ENCODE measurements at places on chromosomes 5 and 9.

GRCh38 chr5:14330729-14331385, 187.7 kb downstream of the TRIO start:
- no peak for DNase-seq

GRCh38 chr9:133679466-133680061, 43.4 kb downstream of the DBH start:
- DNase-seq, result no peak

DNA sequence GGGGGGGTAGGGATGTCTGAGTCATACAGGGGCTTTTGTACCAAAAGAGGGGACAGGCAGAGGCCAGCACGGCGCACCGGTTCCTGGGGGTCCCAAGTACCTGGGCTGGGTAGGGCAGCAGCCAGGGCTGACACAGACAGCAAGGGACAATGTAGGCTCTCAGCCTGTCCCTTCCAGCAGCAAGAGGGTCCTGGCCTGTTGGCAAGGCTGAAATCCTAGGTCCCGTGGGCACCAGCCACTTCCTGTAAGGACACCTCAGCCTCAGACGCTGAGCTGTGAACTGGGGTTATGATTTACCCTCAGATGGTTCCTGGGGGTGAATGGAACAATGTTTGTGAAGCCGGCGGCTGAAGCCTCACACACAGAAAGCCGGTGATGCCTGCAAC, 41.3 kb downstream of the NACC2 start:
- no peak for DNase-seq

GRCh38 chr5:54347221-54347865, 37.0 kb upstream of the ARL15 start:
- no peak for DNase-seq

DNA sequence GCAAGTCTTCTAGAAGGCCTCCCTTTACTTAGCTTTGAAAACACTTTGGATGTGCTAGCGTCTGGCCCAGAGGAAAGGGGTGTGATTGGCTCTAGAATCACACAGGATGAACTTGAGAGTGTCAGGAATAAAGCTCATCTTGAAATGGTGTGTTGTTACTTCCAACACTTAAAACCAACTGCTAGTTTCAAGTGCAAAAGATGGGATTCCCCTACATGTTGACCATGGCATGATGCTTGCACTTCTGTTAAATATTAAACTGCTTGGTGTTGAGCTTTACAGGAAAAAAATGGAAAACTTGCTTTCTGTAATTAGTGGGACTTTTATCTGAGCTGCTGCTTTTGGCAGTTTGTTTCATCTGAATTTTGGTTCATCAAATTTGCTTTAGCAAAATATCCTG, 261.1 kb downstream of the MED10 start:
- no peak for DNase-seq

Data from central memory CD4-positive, alpha-beta T cell (primary cell).